Esophagus muscularis mucosa (tissue), 4 donors: ENCODE measurements at places on chromosomes 7 and 10. TPM values are rescaled to one million over a fixed set of nuclear protein-coding genes. Genes with fewer than 3 reads are reported as not detected.

The ZNF853 gene
- 13.7 TPM for total RNA-seq

The SPDYE9 gene
- not detected for total RNA-seq

The RARRES2 gene
- total RNA-seq: 170 TPM

The CELF2 gene
- 101 TPM for total RNA-seq

The TSPAN15 gene
- 59.4 TPM for total RNA-seq

The KLHDC10 gene
- total RNA-seq: 20.2 TPM

The TECTB gene
- total RNA-seq: 0.06 TPM

The TYW1B gene
- 1.8 TPM for total RNA-seq

The CPEB3 gene
- 6.8 TPM for total RNA-seq

- H3K4me1 ChIP-seq: no peaks in the 10 kb centered on the region
- H3K27ac ChIP-seq: no peak overlapping the region
- H3K36me3 ChIP-seq: no peaks in the 10 kb centered on the region
- no peak overlapping the region for H3K4me3 ChIP-seq
Observed at GRCh38 chr10:42984761-42985325, 92.0 kb upstream of the RET start.

- H3K27ac ChIP-seq: no peak overlapping the region
- peaks cover 3% of the 10 kb centered on the region for H3K27me3 ChIP-seq
- no peaks in the 10 kb centered on the region for H3K36me3 ChIP-seq
- peaks cover 28% of the 10 kb centered on the region for H3K4me1 ChIP-seq
Observed at GRCh38 chr10:128813574-128813973, 653.5 kb upstream of the MGMT start.

- H3K4me1 ChIP-seq: no peaks in the 10 kb centered on the region
- no peak for DNase-seq
- no peak overlapping the region for H3K4me3 ChIP-seq
- H3K27me3 ChIP-seq: peaks cover 7% of the 10 kb centered on the region
Observed at GRCh38 chr7:101620991-101621390, 8.1 kb downstream of the MYL10 start.

DNA sequence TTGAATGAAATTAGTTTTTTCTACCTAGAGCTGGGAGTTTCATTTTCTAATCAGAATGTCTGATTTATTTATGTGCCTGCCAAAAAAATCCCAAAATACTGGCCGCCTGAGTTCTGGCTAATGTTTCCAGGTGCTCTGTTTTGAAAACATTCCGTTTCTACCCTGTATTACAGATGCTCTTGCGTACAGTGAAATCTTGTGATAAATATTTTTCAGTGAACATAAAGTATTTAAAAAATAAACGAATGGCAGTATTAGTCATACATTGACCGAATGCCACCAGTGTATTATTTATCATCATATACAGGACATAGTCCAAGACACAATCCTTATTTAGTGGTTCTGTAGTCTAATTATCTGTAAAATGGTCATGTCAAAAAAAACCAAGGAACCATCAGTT is 102.8 kb downstream of the KAT6B start:
- H3K27ac ChIP-seq: peak overlapping the region; percentile 85
- H3K36me3 ChIP-seq: no peaks in the 10 kb centered on the region
- H3K27me3 ChIP-seq: no peaks in the 10 kb centered on the region
- no peak overlapping the region for H3K4me3 ChIP-seq

DNA sequence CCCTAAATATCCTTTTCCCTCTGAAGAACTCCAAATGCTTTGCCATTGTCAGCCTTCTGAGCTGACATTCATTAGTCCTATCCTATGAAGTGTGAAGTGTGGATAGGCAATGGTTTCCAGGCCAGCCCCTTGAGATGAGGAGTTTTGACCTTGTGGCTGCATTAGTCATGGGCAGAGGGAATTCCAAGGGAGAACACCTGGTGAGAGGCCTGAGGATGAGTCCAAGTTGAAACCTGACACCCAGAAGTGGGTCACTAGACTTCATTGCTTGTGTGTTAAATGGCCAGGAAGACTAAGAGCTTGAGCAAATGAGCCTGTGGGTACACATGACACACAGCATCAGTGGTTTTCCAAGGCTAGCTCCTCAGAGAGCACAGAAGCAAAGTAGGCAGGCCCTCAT is 260.8 kb downstream of the SKAP2 start:
- no peaks in the 10 kb centered on the region for H3K36me3 ChIP-seq
- H3K4me1 ChIP-seq: no peaks in the 10 kb centered on the region
- H3K27me3 ChIP-seq: no peaks in the 10 kb centered on the region
- DNase-seq: no peak
- H3K27ac ChIP-seq: no peak overlapping the region
- H3K4me3 ChIP-seq: no peak overlapping the region

DNA sequence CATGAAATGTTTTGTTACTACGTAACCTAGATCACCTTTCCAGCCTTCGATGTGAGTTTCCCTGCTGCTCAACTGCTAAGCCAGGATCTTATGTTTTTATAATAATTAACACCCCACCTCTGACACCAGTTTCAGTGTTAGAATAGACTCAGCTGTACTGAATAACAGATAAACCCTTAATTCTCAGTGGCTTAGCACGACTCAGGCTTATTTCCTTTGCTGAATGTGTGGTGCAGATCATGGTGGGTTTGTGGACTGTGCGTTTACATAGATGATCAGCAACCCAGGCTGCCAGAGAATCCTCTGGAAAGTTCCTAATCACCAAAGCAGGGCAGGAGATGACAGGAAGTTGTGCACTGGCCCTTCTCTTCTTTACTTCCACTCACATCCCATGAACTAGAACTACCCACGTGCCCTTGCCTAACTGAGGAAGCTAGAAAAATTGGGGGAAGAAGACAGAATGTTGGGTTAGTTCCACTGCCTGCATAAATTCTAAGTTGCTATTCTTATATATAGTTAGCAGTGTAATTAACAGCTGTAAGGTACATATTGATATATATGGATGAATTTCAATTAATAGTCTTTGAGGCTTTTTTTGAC is 111.8 kb downstream of the MAPK8 start:
- H3K27me3 ChIP-seq: no peaks in the 10 kb centered on the region
- no peaks in the 10 kb centered on the region for H3K4me1 ChIP-seq

DNA sequence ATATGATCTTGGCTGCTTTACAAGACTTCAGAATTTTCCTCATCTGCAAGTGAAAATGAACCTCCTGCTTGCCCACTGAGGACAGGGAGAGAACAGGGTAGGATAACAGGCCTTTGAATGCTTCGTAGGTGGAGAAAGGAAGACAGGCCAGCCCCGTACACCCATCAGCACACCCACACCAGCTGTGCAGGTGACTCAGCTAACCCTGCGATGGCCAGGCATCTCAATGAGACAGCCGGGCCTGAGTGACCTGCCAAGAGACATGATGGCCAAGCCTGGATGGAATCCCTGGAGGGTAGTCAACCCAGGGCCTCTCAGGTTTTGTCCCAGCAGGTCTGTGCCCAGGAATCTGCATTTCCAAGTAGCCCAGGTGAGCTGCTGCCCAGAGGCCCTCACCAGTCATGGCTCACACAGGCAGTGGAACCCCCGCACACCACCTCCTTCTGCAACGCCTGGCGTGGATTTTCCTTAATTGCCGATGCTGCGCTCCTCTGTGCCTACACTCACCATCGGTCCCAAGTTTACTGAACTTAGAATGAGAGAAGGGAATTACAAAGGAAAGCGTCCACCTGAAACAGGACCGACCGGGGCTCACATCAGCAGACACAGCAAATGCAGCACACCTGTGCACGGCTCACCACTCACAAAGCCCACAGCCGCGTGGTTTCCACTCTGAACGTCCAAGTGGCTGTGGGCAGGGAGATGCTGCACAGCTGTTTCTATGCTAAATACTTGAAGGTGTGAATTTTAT is 163.7 kb downstream of the DIP2C start:
- H3K27ac ChIP-seq: no peak overlapping the region
- no peak for DNase-seq
- no peaks in the 10 kb centered on the region for H3K27me3 ChIP-seq
- peaks cover 70% of the 10 kb centered on the region for H3K4me1 ChIP-seq

DNA sequence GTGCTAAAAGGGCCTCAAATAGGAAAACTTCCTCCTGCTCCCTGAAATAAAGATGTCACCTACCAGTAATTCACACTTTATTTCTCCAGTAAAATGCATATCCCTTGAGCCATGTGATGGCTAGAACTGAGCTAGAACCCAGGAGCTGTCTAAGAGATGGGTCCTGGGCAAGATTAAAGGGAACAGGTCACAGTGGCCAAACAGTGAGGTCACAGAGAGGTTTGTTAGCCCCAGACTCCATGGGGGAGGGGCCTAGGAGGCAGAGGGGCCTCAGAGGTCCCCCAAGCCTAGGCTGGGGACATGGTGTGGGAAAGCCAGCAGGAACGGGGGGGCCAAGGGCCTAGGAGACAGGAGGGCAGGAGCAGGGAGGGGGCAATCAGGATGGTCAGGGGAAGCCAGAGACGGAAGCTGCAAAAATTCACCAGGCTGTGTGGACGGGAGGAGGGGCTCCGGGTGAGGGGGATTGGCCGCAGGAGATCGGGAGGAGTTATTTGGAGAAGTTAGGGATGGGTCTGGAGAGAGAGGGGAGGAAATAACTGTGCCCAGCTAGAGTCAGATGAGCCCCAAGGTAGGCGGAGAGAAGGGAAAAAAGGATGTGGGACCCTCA is 3.3 kb downstream of the FBXO24 start:
- no peaks in the 10 kb centered on the region for H3K36me3 ChIP-seq
- H3K4me1 ChIP-seq: peaks cover 36% of the 10 kb centered on the region
- H3K4me3 ChIP-seq: peak overlapping the region; percentile 27
- no peaks in the 10 kb centered on the region for H3K27me3 ChIP-seq
- no peak for DNase-seq

GRCh38 chr7:29315892-29316270 is 121.3 kb downstream of the CHN2 start:
- no peaks in the 10 kb centered on the region for H3K27me3 ChIP-seq
- no peak overlapping the region for H3K4me3 ChIP-seq
- no peaks in the 10 kb centered on the region for H3K36me3 ChIP-seq

DNA sequence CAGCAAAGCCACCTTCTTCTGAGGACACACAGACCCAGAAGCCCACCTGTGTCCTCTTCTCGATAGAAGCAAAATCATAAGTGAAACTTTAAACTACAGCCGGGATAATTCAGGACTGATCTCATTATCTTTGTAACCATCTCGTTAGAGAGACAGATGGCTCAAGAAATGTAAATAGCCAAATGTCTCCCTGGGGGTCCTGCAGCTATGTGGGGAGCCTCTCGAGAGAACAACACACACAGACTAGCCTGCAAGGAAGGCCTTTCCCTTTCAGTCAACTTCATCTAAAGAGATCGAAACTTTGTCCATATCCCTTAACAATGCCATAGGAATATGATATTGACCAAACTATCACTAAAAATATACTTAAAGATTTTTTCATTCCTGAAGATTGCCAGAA is 93.5 kb downstream of the VWC2 start:
- no peak overlapping the region for H3K4me3 ChIP-seq
- H3K27me3 ChIP-seq: no peaks in the 10 kb centered on the region
- no peak for DNase-seq
- H3K4me1 ChIP-seq: no peaks in the 10 kb centered on the region

DNA sequence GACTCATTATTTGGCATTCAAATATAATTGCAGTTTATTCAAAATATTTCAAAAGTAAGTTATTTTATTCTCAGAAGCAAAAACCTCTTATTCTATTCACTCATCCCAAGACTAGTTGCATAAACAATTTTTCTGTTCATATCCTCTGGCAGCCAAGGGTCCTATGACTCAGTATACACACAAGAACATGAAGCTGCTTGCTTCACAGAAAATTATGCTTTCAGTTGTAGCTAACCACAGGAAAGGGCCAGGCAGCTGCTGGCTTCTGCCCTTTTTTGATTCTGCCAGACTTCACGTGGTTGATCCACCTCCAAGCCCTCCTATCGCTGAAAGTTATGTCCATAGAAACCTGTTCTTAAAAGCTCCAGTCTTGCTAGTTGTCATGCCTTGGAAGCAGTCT is 108.8 kb downstream of the ABCA13 start:
- H3K36me3 ChIP-seq: no peaks in the 10 kb centered on the region
- no peaks in the 10 kb centered on the region for H3K27me3 ChIP-seq
- no peaks in the 10 kb centered on the region for H3K4me1 ChIP-seq
- no peak overlapping the region for H3K4me3 ChIP-seq

GRCh38 chr7:151249732-151250072 is 1.2 kb upstream of the SMARCD3 start:
- peaks cover 82% of the 10 kb centered on the region for H3K4me1 ChIP-seq
- no peak for DNase-seq
- H3K27ac ChIP-seq: peak overlapping the region; percentile 94
- H3K36me3 ChIP-seq: no peaks in the 10 kb centered on the region
- H3K27me3 ChIP-seq: no peaks in the 10 kb centered on the region

GRCh38 chr7:101913851-101914250 is 96.4 kb downstream of the CUX1 start:
- no peak for DNase-seq
- H3K36me3 ChIP-seq: peaks cover 29% of the 10 kb centered on the region
- peak overlapping the region; percentile 44 for H3K27ac ChIP-seq

DNA sequence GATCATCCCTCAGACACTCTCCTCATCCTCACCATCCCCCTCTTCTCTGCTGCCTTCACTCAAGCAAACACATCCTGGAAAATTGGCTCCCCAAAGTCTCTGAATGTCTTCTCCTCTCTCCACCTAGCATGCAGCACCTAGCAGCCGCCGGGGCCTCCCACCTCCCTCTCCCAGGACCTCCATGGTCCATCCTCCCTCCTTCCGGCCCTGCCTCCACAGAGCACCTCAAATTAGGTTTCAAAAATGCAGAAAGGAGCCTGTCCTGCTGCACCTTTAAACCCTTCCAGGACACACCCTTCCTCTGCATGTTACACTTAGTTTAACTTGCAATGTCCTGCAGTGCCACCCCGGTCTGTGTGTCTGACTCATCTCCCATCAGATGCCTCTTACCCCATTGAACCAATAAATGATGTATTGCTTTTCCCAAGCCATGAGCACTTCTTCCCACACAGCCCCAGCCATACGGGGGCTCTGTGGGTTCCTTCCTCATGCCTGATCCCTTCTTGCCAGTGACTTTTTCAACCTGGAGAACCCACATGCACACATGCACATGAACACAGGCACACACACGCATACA is 582.5 kb upstream of the MGMT start:
- H3K27me3 ChIP-seq: no peaks in the 10 kb centered on the region
- H3K36me3 ChIP-seq: no peaks in the 10 kb centered on the region
- peak; percentile 66 for DNase-seq
- H3K4me1 ChIP-seq: no peaks in the 10 kb centered on the region

GRCh38 chr10:95562341-95562965 is 1.3 kb upstream of the SORBS1 start:
- H3K4me3 ChIP-seq: no peak overlapping the region
- DNase-seq: no peak
- peak overlapping the region; percentile 91 for H3K27ac ChIP-seq
- H3K4me1 ChIP-seq: peaks cover 35% of the 10 kb centered on the region

GRCh38 chr7:121604627-121605316 is 208.7 kb upstream of the FAM3C start:
- H3K4me1 ChIP-seq: peaks cover 6% of the 10 kb centered on the region
- DNase-seq: no peak
- H3K4me3 ChIP-seq: no peak overlapping the region
- no peaks in the 10 kb centered on the region for H3K27me3 ChIP-seq
- no peaks in the 10 kb centered on the region for H3K36me3 ChIP-seq
- H3K27ac ChIP-seq: no peak overlapping the region

DNA sequence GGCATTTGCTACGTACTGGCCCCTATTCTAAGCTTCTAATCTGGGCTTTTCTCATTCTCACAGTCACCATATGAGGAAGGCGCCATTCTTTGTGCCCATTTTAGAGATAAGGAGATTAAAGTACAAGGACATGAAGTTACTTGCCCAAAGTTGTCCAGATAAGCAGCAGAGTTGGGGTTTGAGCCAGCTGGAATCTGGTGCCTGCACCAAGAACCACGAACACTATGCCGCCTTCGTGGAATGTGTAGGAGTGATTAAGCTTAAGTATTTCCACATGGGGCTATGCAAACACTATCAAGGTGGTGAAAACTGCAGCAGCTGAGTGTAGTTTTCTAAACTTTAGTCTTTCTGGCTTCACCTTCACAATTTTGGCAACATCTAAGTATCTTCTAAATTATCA is 342.7 kb upstream of the ETV1 start:
- H3K27me3 ChIP-seq: no peaks in the 10 kb centered on the region
- no peak overlapping the region for H3K27ac ChIP-seq
- no peak for DNase-seq
- no peak overlapping the region for H3K4me3 ChIP-seq
